ENCODE measurements at places on chromosomes 2 and 18.

DNA sequence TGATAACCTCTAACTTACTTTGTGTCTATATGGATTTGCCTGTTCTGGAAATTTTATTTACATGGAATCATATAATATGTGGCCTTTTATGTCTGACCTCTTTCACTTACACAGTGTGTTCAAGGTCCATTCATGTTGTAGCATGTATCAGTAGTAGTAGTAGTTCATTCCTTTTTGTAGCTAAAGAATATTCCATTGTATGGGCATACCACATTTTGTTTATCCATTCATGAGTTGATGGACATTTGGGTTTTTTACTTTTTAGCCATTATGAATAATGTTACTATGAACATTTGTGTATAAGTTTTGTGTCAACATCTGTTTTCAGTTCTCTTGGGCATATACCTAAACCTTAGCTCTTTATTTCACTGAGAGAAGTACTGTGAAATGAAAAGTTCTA is 11.5 kb downstream of the BBS5 start:
- no peak for DNase-seq

- DNase-seq: peak; percentile 52
These were observed 61.4 kb downstream of the TTC39C start for GRCh38 chr18:24075767-24076597.

DNA sequence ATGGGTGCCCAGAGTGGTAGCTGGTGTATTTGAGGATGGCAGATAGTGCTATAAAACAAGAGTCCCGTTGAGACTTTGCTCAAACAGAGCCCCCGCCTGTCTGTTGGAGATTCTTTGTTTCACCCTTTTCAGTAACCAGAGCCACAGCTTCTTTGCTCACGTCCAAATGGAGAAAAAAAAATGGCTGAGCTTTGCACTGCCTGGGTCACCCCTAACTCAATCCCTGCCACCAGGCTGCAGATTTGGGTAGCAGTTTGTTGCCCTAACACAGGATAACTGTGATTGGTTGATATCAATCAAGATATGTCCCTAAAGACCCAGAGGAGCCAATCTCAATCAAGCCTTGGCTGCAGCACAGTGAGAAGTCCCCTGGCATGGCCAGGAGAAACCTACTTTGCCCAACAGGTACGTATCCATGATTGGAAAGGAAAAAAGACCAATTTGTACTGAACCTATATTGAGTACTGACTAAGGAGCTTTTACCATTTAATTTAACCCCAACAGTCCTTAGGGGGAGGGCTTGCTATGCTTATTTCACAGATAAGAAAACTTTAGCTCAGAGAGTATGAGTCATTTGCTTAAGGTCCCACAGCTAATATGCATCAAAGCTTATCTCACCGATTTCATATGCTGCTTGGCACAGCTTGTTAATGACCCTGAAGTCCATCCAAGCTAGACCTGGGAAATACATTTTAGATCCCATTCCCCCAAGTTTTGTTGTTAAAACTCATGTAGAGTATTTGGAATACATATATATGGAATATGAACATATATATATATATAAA is 72.0 kb upstream of the SH3BP4 start:
- no peak for DNase-seq

DNA sequence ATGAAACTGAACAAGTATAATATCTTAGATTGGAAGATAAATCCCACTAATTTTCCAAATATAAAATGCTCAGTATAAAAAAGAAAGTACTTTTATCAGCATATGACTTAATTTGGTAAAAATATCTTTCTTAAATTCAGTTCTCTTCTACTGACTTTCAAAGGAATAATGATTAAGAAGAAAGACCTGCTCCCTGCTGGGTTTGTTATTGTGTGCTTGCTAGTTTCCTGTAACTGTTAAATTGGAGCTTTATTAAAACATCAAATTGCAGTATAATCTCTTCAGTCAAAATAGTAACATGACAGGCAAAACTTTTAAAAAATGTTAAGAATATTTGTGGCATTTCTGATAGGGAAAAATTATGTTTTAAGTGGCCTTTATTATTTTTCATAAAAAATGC is 1317.4 kb upstream of the CDH2 start:
- DNase-seq: no peak

GRCh38 chr2:73050121-73050545 is 21.4 kb downstream of the SFXN5 start:
- peak; percentile 46 for DNase-seq

GRCh38 chr2:113891265-113891959 is 1.5 kb downstream of the ACTR3 start:
- no peak for DNase-seq

GRCh38 chr2:241519669-241520068 is 11.3 kb upstream of the STK25 start:
- peak; percentile 17 for DNase-seq

- no peak for DNase-seq
These were observed 590.7 kb downstream of the FBXO15 start for GRCh38 chr18:73556904-73557303.

DNA sequence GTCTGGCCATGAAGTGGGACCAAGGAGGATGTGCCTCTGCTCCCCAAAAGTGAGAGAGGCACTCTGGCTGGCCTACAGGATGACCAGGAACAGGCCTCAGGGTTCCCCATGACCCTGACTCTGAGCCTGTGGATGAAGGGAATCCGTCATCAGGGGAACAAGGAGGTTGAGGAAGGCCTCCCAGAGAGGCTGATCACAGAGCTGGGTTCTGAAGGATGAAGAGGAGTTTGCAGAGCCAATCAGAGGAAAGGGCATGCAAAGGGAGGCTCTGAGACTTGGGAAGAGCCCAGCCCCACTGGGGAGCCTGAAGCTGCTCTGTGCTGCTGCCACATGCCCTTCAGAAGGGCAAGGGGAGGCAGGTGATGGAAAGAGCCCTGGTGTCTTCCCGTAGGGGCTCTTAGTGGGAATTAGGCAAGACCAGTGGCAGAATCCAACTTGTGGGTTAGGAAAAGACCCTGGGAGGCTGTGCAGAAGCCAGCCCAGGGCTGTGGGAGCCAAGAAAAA is 141.3 kb upstream of the ID2 start:
- no peak for DNase-seq

DNA sequence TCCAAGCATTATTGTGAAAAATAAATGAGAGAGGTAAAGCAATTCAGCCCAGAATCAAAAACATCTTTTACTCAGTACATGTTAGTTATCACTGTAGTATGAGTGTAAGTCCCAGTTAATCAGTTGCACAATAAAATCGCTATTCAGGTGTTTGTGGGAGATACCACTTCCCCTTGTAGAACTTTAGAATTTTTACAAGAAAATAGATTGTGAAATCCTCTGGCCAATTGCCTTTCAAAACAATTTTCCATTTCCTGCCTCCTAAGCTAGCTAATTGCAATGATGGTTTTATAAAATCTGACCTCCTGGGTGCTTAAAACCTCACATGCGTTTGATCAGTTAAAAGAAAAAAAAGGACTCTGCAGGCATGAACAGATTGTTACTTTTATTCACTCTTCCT is 332.5 kb downstream of the PID1 start:
- no peak for DNase-seq

- DNase-seq: no peak
These were observed 122.3 kb upstream of the DOCK10 start for GRCh38 chr2:225164401-225165050.

GRCh38 chr2:222982010-222982908 is 69.7 kb upstream of the KCNE4 start:
- peak; percentile 44 for DNase-seq

DNA sequence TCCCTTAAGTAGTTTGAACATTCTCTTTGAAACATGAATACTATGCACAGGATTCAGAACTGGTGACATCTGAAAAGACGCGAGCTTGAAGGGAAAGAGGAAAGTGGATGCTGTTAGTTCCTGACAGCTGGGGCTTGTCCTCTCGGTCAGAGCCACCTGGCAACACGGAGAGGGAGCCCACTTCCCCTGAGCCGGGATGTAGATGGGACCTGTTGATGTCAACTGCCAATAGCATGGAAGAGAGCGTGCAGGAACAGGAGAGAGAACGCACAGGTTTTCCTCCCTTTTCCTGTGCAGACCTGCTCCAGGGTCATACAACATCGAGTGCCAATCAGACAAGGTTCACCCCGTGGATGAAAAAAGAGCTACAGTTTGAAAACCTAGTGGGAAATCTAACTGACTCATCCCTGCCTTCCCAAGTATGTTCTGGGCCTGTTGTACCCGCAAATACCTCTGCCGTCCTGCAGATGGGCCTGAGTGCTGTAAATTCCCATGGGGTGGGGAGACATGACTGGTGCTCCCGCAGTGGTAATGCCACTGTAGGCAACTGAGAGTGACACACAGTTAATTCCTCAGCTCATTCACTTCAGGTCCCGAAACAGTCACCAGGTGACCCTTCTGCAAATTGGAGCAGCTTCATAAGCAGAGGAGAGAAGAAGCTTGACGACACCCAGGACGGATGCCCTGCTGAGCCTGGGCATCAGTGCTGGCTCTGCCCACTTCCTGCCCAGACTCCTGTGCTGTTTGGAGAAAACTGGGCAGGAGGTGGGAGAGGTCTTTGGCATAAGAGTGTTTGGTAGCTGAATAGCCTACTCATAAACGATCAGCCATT is 13.9 kb upstream of the MBP start:
- DNase-seq: no peak

DNA sequence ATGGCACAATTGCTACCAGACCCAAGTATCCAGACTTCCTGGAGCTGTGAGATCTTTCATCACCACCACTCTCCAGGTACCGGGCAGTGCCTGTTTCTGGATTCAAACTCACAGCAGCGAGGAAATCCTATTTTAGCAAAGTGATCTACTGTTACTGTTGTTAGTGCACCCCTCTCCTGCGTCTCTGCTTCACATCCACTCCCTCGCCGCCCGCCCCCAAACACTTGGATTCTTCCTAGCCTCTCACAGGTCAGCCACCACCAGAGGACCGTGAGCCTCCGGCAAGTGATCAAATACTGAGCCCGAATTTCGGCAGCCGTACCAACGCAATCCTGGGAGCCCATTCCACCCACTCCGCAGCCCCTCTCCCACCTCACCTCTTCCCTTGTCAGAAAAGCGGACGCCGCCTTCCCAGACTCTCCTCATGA is 519 bp downstream of the METTL4 start:
- DNase-seq: peak; percentile 76

GRCh38 chr2:237591141-237591881 is 777 bp upstream of the RAB17 start:
- DNase-seq: peak; percentile 78

GRCh38 chr2:136284226-136285119 is 166.5 kb upstream of the CXCR4 start:
- no peak for DNase-seq

- DNase-seq: peak; percentile 30
These were observed 673 bp downstream of the CENPO start for GRCh38 chr2:24793761-24794435.

- no peak for DNase-seq
These were observed 344.7 kb upstream of the SYT4 start for GRCh38 chr18:43622024-43622423.

DNA sequence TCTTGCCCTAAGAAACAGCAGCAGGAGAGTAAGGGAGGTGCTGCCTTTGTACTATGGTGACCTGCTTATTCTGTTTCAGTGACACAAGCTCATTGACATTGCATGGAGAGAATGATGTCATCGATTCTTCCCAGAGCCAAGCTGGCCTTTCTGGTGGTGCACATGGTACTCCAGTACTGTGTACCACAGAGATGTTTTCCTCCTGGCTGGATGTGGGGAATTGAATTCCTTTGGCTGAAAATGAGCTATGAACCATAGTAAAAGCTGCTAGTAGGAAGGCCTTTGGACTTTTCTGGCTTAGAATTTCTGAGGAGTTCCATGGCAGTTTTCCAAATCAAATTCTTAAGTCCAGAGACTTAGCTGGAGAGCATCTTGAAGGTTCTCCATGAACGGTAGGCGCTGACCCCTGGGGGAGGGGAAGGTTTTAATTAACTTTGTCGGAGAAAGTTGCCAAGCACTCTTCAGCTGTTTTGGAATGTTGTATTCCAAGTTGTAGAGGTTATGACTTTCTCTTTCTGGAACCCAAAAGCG is 17.1 kb upstream of the B3GNT2 start:
- DNase-seq: no peak

DNA sequence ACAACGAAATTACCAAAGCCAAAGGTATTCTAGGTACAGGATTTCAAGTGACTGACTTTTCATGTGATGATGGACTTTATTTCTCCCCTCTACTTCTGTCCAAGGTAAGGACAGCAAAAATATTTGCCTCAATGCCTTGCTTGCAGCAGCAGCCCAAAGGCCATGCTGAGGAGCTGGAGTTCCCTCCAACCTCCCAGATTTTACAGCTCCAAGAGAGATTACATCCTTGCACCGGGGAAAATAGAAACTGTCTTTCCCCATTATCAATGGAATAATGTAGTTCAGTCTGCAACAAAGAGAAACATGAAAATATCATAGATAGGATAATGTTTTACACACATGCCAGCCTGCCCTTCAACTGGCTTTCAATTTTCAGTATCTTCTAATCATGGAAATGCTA is 13.5 kb downstream of the HSPD1 start:
- no peak for DNase-seq

GRCh38 chr2:138104071-138104470 is 139.8 kb downstream of the HNMT start:
- DNase-seq: no peak

DNA sequence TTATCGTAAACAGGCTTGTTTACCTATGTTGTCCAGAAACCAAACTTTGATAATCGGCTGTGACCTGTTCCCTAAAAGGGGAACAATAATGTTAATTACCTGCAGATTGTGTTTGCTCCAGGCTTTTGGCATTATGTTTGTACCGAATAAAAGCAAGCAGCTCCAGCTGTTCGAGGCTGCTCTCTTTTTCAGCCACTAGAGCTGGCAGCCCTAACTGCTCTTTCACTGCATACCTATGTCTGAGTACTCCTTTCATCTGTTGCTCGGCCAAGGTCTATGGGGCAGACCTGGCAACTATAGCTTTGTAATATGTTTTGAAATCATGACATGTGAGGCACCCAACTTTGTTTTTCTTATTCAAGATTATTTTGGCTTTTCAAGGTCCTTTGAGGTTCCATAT is 77.8 kb upstream of the EHBP1 start:
- DNase-seq: no peak

GRCh38 chr2:70509565-70509964 is 44.1 kb downstream of the TGFA start:
- no peak for DNase-seq

DNA sequence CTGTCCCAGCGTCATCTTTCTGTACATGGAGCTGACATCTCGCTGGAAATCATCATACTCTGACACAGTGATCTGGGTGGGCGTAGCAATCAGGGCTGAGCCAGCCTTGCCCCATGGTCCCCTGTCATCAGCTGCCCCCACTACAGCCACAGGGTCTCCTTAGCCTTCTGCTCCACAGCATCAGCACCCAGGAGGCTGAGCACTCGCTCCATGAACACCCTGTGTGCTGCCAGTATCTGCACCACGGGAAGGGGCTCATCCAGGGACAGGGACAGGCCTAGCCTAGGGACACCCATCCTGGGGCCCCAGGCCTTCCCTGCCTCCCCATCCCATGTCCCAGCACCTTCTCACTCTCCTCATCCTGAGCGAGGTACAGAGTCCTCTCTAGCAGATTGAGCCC is 11.4 kb downstream of the ALPG start:
- no peak for DNase-seq

DNA sequence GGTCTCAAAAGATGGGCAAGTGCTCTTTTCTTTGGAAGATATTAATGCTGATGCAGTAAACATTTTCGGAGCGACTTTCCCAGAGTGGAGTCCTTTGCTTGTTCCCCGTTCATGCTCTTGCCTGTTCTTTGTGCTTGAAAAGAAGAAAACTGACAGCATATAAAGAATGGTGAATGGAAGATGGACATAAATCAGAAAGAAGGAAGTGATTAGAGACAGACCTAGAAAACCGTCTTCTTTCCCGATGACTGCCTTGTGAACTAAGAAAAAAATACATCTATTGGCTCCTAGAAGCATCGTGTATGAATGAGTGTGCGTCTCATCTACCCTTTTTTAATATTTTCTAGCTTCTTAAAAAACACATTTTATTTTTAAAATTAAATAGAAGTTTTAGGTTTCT is 740.1 kb upstream of the FANCL start:
- DNase-seq: no peak
